Suprapubic skin (tissue), 4 donors: ENCODE measurements at places on chromosomes 3 and 15.
A peak's percentile ranks its signal among the peaks of the same experiment; 100 is the strongest.

- DNase-seq: no peak
Observed at GRCh38 chr3:115113367-115113766, 33.7 kb downstream of the ZBTB20 start.

- DNase-seq: no peak
Observed at GRCh38 chr3:112128843-112129727, 4.0 kb downstream of the GCSAM start.

- DNase-seq: no peak
Observed at GRCh38 chr3:162143180-162143579, 646.6 kb downstream of the OTOL1 start.

DNA sequence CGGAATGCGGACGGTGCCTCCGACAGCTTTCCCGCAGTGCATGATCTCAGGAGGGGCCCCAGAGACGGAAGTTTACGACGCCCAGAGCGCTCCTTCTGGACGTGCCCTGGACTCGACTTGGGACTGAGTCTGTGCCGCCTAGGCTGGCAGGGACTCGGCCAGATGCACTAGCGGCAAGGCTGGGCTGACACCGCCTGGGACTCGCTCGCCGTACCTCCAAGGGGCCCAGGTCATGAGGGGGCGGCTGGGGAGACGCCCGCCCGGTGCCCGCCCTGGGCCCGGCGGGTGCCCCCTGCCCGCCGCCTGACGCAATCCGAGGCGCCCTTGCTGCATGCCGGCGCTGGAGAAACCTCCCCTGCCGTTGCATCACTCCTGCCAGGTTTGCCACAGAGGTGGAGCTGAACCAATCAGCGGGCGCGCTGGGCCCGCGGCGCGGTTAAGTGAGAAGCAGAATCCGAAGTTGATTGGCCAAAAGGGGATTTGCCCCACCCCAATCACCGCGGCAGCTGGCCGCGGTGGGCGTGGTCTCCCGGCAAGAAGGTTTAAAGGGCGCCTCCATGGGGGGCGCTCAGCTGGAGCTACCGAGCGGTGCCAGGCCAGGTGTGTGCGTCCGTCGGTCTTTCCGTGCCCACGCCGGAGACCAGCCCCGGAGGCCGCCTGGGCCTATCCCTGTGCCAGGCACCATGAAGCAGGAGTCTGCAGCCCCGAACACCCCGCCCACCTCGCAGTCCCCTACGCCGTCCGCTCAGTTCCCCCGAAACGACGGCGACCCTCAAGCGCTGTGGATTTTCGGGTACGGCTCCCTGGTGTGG, at the start of gene CHAC1:
CHAC1 (plus strand) TSS at position 571 of the 812 bp plus-strand sequence; CDS start at position 684, 113 bp downstream.
- peak; percentile 95 for DNase-seq

DNA sequence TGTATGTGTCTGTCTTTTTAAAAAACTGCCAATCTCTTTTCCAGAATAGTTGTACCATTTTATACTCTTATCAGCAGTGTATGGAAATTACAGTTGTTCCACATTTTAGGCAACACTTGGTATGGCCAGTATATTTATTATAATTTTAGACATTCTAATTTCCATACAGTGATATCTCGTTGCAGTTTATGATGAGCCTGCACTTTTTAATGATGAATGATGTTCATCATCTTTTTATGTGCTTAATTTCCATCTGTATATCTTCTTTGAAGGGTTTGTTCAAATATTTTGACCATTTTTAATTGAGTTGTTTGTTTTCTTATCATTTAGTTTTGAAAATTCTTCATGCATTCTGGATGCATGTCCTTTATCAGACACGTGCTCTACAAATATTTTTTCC, 57.0 kb upstream of the UBE2E2 start:
- no peak for DNase-seq

GRCh38 chr3:191882289-191882688, 421.3 kb downstream of the PYDC2 start:
- no peak for DNase-seq

- DNase-seq: no peak
Observed at GRCh38 chr15:86231864-86232721, 152.4 kb downstream of the AGBL1 start.

GRCh38 chr3:74599564-74599963, 14.9 kb downstream of the CNTN3 start:
- DNase-seq: no peak

DNA sequence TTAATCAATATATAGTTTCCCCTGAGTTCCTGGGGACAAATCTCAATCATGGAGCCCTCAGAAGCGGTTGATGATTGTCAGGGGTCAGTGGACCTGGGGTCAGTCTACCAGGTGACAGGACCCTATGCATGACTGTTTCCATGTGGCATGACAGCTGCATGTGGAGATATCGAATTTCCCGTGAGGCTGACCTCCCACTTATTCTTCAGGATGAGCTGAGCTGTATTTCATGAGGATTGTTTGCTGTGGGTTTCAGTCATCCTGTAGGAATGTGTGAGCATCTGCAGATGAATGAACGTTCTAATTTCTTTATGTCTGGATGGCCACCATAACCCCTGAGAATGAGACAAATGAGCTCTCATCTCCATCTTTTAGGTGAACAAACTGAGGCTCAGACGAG, 93.0 kb upstream of the HES1 start:
- no peak for DNase-seq

DNA sequence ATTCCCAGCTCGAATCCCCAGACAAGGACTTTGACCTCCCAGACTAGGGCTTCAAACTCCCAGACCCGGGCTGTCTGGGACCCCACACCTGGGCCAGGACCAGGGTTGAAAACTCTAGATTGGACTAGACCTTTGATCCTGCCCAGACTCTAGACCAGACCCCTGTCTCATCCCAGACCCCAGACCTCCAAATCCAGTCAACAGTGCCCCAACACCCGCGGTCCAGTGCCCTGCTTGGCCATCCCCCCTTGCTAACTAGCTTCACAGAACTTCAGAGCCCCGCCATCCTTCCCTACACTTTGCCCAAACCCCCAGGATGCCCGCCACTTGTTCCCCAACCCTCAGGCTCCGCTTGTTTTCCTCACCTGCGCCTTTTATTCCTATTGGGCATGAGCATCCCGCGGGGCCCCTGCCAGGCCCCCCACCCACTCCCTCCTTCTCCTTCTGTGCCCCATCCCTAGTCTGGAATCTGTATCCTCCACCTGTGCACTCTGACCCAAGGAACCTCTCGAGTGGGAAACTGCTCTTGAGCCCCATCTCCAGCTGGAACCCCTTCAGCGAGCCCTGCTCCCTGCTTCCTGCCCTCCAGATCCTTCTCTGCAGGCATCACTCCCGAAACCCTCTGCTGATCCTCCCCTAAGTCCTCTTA, 604 bp downstream of the GNAI2 start:
- no peak for DNase-seq

DNA sequence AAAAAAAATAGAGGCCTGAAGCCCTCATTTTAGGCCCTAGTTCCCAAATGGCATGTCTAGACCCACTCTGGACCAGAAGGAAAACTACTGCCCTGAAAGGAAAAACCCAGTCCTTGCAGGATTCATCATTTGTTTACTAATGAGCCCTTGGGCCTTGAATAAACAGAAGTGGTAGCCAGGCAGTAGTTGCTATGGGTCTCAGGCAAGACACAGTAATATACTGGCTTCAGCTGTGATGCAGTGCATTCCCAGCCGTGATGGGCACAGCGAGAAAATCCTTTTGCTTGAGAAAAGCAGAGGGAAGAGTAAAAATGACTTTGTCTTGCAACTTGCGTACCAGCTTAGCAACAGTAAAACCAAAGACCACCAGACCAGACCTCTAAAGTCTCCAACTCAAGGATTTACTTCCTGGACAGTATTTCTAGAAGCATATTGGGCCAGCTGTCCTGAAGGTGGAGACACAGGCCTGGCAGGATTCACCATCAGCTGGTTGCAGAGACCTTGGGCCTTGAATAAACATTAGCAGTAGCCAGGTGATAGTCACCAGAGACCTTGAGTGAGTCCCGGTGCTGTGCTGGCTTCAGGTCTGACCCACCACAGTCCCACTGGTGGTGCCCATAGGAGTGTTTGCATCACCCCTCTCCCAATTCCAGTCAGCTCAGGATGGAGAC, 208.3 kb upstream of the SLITRK3 start:
- DNase-seq: no peak

GRCh38 chr3:39029556-39029955, 22.2 kb downstream of the SCN11A start:
- no peak for DNase-seq

GRCh38 chr3:16171009-16171408, 3.5 kb upstream of the GALNT15 start:
- no peak for DNase-seq

GRCh38 chr3:147002721-147003120, 397.6 kb upstream of the PLSCR5 start:
- no peak for DNase-seq

DNA sequence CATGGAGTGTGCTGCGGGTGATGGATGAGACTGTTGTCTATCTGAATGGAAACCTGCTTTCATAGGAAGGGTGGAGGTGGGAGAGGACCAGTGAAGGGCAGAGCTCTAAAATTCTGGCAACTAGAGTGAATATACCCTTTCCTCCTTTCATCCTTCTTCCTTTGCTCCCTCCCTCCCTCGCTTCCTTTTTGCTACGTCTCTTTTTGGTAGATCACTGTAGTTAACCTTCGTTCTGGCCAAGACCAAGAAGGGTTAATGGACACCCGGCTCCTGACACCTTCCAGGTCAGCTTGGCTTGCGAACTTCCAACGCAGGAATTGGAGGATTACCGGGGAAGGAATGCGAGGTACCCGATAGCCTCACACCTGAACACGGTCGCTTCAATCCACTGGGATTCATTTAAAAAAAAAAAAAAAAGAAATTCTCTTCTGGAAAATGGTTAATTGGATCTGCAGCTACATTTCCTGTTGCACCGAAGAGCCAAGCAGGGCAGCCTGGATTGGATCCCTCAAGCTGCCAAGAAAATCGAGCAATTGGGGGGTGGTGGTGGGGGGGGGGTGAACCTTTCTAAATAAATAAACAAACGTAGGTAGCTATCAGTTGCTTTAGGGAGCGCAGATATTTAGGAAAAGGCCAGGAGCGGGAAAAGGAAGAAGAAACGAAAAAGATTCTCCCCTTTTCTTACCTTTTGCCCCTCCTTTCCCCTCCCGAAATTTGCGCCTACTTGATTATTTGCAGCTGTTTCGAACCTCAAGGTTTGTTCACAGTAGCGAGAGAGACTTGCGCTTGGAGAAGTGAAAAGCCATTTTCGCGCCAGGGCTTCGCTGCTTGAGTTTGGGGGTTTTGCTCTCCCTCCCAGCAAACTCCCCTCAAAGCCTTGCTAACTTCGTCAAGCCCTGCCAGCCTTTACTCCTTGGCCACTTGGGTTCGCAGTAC, 9.5 kb upstream of the NR2F2 start:
- no peak for DNase-seq

- DNase-seq: no peak
Observed at GRCh38 chr3:21330293-21330692, 420.7 kb downstream of the ZNF385D start.

DNA sequence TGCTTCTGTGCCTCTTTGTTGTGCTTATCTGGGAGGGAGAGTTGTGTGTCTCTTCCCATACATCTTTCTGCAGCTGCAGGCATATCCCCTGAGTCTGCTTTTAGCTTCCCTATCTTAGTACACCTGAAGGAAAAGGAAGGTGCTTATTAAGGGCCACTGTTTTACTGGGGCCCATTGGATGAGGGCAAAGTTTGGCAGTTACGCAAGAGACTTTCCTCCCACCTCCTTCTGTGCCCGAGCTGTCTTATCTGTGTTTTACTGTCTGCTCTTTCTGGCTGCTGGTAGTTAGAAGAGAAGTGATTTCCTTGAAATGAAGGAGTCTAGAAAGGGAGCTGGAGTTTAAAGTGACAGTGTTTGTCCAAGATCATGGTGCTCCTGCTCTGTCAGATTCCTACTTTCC, 66.5 kb downstream of the GABRG3 start:
- DNase-seq: no peak

DNA sequence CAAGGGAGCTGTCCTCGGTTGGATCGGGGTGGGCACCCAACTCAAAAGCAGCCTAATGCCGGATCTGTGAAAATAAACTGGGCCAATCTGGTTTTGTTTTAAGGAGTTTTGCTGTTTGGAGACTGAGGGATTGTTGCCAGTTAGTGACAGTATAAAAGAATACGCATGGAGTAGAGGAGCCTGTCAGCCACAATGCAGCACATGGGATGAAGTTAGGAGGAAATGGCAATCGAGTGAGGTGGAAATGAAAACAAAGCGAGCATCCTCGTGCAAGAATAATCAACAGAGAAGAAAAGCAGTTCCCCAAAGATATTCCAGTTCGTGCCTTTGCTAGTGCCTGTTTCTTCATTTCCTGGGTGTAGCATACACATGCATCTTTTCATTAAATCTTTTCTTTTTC, 108.4 kb upstream of the RORA start:
- no peak for DNase-seq

GRCh38 chr15:77042955-77043920, 27.7 kb downstream of the TSPAN3 start:
- DNase-seq: no peak

GRCh38 chr3:24310887-24311286, 183.8 kb downstream of the THRB start:
- DNase-seq: no peak

DNA sequence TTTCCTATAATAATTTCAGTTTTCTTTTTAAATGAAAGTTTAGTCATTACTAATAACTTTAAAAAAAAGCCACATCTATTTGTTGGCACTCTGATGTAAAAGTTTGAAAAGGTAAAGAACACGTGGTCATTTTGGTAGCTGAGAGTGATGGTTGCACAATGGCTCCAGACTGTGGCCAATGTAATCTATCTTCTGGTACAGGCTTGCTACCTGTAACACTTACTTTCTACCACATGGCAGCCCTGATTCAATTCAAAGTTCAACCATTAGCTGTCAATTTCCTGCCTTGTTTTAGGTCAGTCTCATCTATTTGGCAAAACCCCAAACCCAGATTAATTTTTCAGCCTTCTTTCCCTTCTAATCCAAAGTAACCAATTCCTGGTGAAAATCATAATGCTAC, 126.1 kb downstream of the TUSC7 start:
- no peak for DNase-seq

GRCh38 chr3:147851062-147851461, 441.9 kb downstream of the ZIC1 start:
- DNase-seq: no peak

- DNase-seq: no peak
Observed at GRCh38 chr3:154799800-154800199, 280.3 kb upstream of the MME start.

DNA sequence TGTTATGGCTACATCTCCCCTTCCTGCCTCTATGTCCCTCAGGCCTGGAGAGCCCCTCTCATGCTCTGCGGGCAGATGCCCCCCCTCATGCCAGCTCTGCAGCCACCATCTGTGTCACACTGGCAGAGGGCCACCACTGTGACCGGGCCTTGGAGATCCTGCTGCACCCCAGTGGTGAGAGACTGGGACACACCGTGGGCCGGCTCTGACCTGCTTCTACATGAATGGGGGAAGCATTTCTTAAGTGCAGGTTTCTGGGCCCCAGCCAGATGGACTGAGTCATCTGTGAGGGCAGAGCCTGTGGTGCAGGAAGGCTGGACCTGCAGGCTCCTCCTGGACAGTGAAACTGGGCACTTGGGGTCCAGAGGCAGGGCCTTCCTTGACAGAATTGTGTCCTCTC, 4.8 kb downstream of the VWA5B2 start:
- no peak for DNase-seq

GRCh38 chr3:179651687-179652446, 973 bp upstream of the USP13 start:
- no peak for DNase-seq
